ENCODE measurements at places on chromosomes 3 and 15. TPM values are rescaled to one million over a fixed set of nuclear protein-coding genes. Genes with fewer than 3 reads are reported as not detected.

- H3K27me3 ChIP-seq = no peaks in the 10 kb centered on the region
- H3K4me3 ChIP-seq = no peak overlapping the region
- no peak for DNase-seq
- peaks cover 17% of the 10 kb centered on the region for H3K4me1 ChIP-seq
- no peaks in the 10 kb centered on the region for H3K36me3 ChIP-seq
Measured at GRCh38 chr3:32276279-32276841, 37.9 kb downstream of the CMTM8 start.

GRCh38 chr3:12829404-12829803 lies 12.0 kb downstream of the RPL32 start:
- H3K4me1 ChIP-seq = no peaks in the 10 kb centered on the region
- no peak overlapping the region for H3K27ac ChIP-seq
- no peak overlapping the region for H3K4me3 ChIP-seq
- H3K36me3 ChIP-seq = peaks cover 36% of the 10 kb centered on the region
- no peak for DNase-seq

DNA sequence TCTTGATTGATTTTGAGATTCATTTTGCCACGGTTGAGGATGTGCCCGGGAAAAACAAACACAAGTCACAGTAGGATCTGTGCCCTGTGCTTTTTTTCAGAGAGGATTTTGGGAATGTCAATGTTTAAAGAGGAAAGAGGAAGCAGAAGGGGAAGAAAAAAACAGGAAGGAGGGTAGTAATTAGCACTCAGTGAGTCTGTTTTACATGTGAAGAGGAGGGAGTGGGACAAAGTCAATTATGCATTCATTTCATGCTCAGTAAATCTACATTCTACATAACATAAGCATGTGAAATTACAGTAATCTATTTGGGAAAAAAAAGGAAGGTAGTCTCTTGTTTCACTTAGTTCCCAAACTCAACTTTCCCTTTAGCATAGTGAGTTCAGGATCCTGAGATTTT lies 18.3 kb upstream of the CD200 start:
- DNase-seq = no peak
- H3K27me3 ChIP-seq = no peaks in the 10 kb centered on the region
- no peaks in the 10 kb centered on the region for H3K36me3 ChIP-seq
- peaks cover 3% of the 10 kb centered on the region for H3K4me1 ChIP-seq

DNA sequence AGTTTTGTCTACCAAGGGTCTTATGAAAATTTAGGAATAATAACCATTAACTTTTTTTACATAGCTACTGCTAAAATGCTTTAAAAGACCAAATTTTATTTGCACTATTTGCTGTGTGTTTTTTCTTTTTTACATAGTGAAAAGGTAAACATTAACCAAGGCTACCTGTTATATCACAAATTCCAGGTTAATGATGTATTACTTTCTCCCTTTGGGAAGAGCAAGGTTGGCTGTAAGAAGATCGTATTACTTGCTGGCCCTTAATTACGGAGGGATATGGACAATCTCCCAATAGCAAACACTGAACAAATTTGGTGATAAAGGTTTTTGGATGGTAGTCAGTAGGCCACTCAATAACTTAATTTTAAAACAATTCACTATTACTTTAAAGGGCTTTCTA lies 22.4 kb downstream of the LRRC58 start:
- H3K36me3 ChIP-seq = no peaks in the 10 kb centered on the region
- H3K4me3 ChIP-seq = no peak overlapping the region
- DNase-seq = no peak
- no peaks in the 10 kb centered on the region for H3K4me1 ChIP-seq
- H3K27me3 ChIP-seq = no peaks in the 10 kb centered on the region

- no peak overlapping the region for H3K27ac ChIP-seq
- no peaks in the 10 kb centered on the region for H3K27me3 ChIP-seq
- no peak overlapping the region for H3K4me3 ChIP-seq
- no peaks in the 10 kb centered on the region for H3K36me3 ChIP-seq
- H3K4me1 ChIP-seq = no peaks in the 10 kb centered on the region
Measured at GRCh38 chr3:100465892-100466777, 26.3 kb upstream of the TMEM45A start.

GRCh38 chr3:67875338-67875737 lies 220.9 kb upstream of the SUCLG2 start:
- DNase-seq = no peak
- H3K27ac ChIP-seq = no peak overlapping the region
- no peaks in the 10 kb centered on the region for H3K36me3 ChIP-seq
- H3K4me1 ChIP-seq = no peaks in the 10 kb centered on the region
- no peaks in the 10 kb centered on the region for H3K27me3 ChIP-seq

GRCh38 chr3:56862352-56863062 lies 60.8 kb upstream of the ARHGEF3 start:
- H3K36me3 ChIP-seq = no peaks in the 10 kb centered on the region
- no peaks in the 10 kb centered on the region for H3K27me3 ChIP-seq
- H3K4me1 ChIP-seq = no peaks in the 10 kb centered on the region
- no peak overlapping the region for H3K27ac ChIP-seq
- H3K4me3 ChIP-seq = no peak overlapping the region

GRCh38 chr3:13688034-13688433 lies 139.1 kb downstream of the FBLN2 start:
- no peak overlapping the region for H3K27ac ChIP-seq
- DNase-seq = no peak
- no peak overlapping the region for H3K4me3 ChIP-seq
- peaks cover 21% of the 10 kb centered on the region for H3K27me3 ChIP-seq

- no peaks in the 10 kb centered on the region for H3K4me1 ChIP-seq
- no peak overlapping the region for H3K27ac ChIP-seq
- H3K36me3 ChIP-seq = no peaks in the 10 kb centered on the region
- DNase-seq = no peak
- H3K27me3 ChIP-seq = no peaks in the 10 kb centered on the region
Measured at GRCh38 chr15:46523701-46524100, 888.9 kb downstream of the SQOR start.

DNA sequence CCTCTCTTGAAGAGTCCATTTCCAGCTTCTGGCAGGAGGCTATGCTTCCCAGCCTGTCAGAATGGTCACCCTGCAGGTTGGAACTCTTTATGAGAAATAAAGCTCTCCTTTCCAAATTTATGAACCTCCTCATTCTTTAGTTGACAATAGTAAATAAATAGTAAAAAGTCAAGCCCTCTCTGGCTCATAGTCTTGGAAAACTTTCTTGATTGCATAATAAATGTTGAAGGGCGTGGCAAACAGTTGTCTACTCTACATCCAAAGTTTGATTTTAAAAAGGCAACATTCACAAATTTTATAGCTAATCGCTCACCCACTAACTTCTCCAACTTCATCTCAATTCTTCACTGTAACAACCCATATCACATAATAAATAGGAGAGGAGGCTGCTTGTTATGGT lies 58.8 kb downstream of the MCF2L2 start:
- H3K4me1 ChIP-seq = peaks cover 45% of the 10 kb centered on the region
- no peak overlapping the region for H3K4me3 ChIP-seq
- no peaks in the 10 kb centered on the region for H3K27me3 ChIP-seq
- DNase-seq = no peak

DNA sequence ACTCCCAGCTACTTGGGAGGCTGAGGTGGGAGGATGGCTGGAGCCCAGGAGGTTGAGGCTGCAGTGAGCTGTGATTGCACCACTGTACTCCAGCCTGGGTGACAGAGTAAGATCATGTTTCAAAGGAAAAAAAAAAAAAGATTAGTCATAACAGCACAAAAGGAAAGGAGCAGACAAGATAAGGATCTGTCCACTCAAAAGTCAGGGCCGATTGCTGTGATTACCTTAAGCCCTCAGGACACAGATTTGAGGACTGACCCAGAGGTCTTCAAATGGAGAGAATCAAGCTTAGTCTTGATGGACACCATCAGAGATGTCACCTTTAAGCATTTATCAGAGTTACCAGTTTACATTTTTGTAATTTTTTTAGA lies 23.9 kb upstream of the HEG1 start:
- no peak overlapping the region for H3K27ac ChIP-seq
- H3K4me3 ChIP-seq = no peak overlapping the region
- no peak for DNase-seq
- no peaks in the 10 kb centered on the region for H3K27me3 ChIP-seq
- no peaks in the 10 kb centered on the region for H3K4me1 ChIP-seq

GRCh38 chr3:83655083-83655482 lies 1303.7 kb upstream of the CADM2 start:
- DNase-seq = no peak
- H3K27me3 ChIP-seq = no peaks in the 10 kb centered on the region
- no peak overlapping the region for H3K4me3 ChIP-seq
- no peaks in the 10 kb centered on the region for H3K4me1 ChIP-seq
- no peak overlapping the region for H3K27ac ChIP-seq

DNA sequence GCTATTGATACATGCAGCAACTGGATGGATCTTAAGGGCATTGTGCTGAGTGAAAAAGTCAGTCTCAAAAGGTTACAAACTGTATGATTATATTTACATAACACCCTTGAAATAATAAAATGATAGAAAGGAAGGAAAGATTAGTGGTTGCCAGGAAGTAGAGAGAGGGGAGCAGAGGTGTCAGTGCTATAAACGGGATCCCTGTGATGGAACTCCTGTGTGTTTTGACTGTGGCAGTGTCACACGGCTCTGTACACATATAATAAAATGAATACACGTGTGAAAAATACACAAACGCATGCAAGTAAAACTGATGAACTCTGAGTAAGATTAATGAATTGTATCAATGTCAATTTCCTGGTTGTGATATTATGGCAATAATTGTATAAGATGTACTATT lies 60.3 kb downstream of the TCAIM start:
- H3K27me3 ChIP-seq = no peaks in the 10 kb centered on the region
- no peaks in the 10 kb centered on the region for H3K36me3 ChIP-seq
- H3K27ac ChIP-seq = no peak overlapping the region
- H3K4me1 ChIP-seq = no peaks in the 10 kb centered on the region
- DNase-seq = no peak
- no peak overlapping the region for H3K4me3 ChIP-seq

DNA sequence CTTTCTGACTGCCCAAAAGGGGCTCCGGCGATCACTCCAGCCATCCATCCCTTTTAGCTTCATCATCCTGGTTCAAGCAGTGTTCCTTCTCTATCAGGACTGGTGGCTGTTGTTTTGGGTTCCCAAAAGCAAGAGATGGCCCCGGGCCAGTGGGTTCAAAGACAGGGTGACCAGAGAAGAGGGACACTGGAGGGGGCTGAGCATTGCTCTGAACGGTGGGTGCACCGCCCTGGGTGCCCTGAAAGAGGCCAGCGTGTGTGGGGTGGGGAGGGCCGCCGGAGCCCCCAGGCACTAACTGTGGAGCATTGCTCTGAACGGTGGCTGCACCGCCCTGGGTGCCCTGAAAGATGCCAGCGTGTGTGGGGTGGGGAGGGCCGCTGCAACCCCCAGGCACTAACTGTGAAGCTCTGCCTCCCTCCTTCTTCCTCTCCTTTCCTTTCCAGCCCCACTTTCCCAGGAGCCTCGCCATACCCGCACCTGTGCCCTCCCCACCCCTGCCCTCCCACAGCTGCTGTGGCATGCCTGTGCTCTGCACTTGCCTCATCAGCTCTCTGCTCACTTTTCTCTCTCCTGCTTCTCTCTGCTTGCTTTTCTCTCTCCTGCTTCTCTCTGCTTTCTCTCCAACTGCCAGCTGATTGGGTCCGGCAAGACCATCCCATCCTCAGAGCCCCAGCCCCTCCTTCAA lies 37.4 kb upstream of the OR4F6 start:
- H3K4me3 ChIP-seq = no peak overlapping the region
- no peaks in the 10 kb centered on the region for H3K4me1 ChIP-seq
- DNase-seq = peak; percentile 53
- no peaks in the 10 kb centered on the region for H3K36me3 ChIP-seq
- H3K27ac ChIP-seq = no peak overlapping the region

GRCh38 chr3:165502707-165503106 lies 306.5 kb upstream of the SLITRK3 start:
- no peaks in the 10 kb centered on the region for H3K4me1 ChIP-seq
- H3K27ac ChIP-seq = no peak overlapping the region
- no peak overlapping the region for H3K4me3 ChIP-seq
- H3K27me3 ChIP-seq = no peaks in the 10 kb centered on the region
- H3K36me3 ChIP-seq = no peaks in the 10 kb centered on the region

GRCh38 chr3:127120851-127121647 lies 71.9 kb upstream of the PRR23E start:
- no peak overlapping the region for H3K27ac ChIP-seq
- DNase-seq = no peak
- H3K36me3 ChIP-seq = no peaks in the 10 kb centered on the region
- H3K4me1 ChIP-seq = no peaks in the 10 kb centered on the region
- peaks cover 3% of the 10 kb centered on the region for H3K27me3 ChIP-seq

- no peaks in the 10 kb centered on the region for H3K27me3 ChIP-seq
- H3K4me3 ChIP-seq = no peak overlapping the region
- no peak overlapping the region for H3K27ac ChIP-seq
Measured at GRCh38 chr15:86650094-86650493, 570.4 kb downstream of the AGBL1 start.

GRCh38 chr3:25427942-25428788 lies at the start of gene RARB:
Gene RARB (plus strand): TSS chr3:25428263. CDS start chr3:25428732, 469 bp downstream.
- peak within 1 kb of the TSS; percentile 93 for H3K27ac ChIP-seq
- H3K4me1 ChIP-seq = peaks cover 10% of the 10 kb centered on the region
- H3K36me3 ChIP-seq = no peaks in the 10 kb centered on the region
- H3K4me3 ChIP-seq = peak within 1 kb of the TSS; percentile 38

DNA sequence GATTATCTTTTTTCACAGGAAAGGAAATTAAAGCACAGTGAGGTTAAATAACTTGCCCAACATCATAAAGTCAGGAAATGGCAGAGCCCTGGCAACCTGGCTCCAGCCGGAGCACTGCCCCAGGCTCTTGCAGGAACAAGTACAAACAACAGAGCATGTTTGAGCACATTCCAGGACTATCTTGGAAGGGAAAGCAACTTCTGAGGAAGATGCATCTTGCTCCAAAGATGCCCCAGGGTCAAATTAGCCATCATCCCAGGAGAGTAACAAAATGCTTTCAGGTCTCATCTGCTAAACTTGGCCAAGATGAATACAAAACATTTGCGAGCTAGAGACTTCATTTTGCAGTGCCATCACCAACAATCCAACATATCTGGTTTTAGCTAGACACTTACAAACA lies 162.4 kb upstream of the LRRN1 start:
- H3K4me3 ChIP-seq = no peak overlapping the region
- no peak for DNase-seq
- no peaks in the 10 kb centered on the region for H3K36me3 ChIP-seq
- H3K27me3 ChIP-seq = no peaks in the 10 kb centered on the region
- H3K27ac ChIP-seq = no peak overlapping the region

NR2E3 gene
- total RNA-seq = 0.76 TPM

KBTBD12 gene
- 1.2 TPM for total RNA-seq

OXTR gene
- 4.9 TPM for total RNA-seq

ETV5 gene
- total RNA-seq = 40.7 TPM

SLC38A3 gene
- total RNA-seq = 0.23 TPM

GRIP2 gene
- total RNA-seq = 1.9 TPM

XCR1 gene
- 2.0 TPM for total RNA-seq

NOP10 gene
- 188 TPM for total RNA-seq

RAB6B gene
- 3.7 TPM for total RNA-seq

NDUFB4 gene
- 90.4 TPM for total RNA-seq

DUOXA1 gene
- total RNA-seq = 96.7 TPM

SLC25A20 gene
- 24.7 TPM for total RNA-seq

LDHAL6B gene
- not detected for total RNA-seq

ASB14 gene
- not detected for total RNA-seq

Data from left lung (tissue), 14 donors.